ENCODE measurements at places on chromosomes 12 and 14.

DNA sequence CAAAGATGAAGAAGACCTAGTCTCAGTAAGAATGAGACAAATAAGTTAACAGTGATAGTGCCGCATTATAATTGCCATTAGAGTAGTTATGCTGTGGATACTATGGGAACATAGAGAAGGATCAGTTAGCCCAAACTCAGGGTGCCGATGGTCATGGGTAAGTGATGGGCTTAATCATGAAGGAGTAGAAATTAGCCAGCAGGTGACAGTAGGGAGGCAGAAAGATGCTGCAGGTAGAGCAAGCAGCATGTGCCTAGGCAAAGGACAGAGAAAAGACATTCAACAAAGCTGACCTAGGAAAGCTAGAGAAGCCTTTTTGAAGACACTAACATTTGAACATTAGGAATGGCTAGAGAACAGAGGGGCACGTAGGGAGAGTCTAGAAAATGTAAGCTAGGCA lies 30.6 kb upstream of the PTPRQ start:
- no peak for DNase-seq

GRCh38 chr14:56715938-56716337 lies 94.3 kb downstream of the OTX2 start:
- no peak for DNase-seq

- DNase-seq: no peak
Observed at GRCh38 chr14:85501751-85502150, 28.2 kb upstream of the FLRT2 start.

DNA sequence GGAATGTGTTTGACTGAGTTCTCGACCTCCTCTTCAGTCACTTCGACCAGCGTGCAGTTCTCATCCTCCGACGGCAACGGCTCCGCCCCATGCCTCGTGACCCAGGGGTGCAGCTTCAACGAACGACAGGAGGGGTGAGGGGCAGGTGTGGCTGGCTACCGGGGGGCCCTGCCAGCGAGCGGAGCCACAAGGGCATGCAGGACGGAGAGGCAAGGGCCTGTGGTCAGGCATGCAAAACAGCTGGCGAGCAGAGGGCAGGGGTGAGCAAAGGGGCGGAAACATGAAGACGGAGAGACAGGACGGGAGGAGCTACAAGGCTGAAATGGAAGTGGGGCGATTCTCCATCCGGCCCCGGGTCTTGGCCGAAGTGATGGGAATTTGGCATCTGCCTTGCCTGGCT lies 38.7 kb downstream of the P2RX4 start:
- no peak for DNase-seq

DNA sequence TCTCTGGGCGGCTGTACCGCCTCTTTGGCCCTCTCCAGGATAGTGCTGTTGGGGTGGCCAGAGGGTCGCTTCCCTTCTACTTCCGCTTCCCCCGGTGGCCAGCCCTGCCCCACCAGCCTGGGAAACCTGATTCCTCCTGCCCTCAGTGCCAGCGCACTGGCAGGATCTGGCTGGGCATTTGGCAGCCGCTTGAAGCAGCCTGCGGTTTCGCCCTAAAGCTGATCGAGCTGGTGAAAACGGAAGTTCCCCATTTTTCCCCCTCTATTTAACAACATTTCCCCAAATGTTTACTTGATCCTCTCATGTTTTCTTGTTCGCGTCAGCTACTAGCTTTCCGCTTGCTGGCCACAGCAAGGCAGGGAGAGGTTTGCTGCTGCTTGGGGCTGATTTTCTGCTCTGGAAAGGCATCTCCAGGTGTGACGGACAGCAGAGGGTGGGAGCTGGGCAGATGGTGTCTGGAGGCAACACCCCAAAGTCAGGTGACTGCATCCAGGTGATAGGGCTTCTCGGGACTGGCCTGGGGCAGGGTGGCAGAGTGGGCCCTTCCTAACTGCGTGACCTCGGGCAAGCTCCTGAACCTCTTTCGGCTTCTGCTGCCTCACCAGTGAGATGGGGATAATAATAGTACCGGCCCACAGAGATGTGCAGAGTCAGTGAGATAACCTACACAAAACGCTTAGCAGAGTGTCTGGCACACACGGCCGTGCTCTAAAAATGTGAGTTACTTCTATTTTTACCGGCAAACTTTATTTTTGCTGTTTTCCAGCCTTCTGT lies 53.1 kb downstream of the TSPAN9 start:
- DNase-seq: no peak

- peak; percentile 25 for DNase-seq
Observed at GRCh38 chr12:99824900-99825542, 159.7 kb downstream of the ANKS1B start.

GRCh38 chr12:19937161-19937560 lies 431.2 kb upstream of the PDE3A start:
- DNase-seq: no peak

DNA sequence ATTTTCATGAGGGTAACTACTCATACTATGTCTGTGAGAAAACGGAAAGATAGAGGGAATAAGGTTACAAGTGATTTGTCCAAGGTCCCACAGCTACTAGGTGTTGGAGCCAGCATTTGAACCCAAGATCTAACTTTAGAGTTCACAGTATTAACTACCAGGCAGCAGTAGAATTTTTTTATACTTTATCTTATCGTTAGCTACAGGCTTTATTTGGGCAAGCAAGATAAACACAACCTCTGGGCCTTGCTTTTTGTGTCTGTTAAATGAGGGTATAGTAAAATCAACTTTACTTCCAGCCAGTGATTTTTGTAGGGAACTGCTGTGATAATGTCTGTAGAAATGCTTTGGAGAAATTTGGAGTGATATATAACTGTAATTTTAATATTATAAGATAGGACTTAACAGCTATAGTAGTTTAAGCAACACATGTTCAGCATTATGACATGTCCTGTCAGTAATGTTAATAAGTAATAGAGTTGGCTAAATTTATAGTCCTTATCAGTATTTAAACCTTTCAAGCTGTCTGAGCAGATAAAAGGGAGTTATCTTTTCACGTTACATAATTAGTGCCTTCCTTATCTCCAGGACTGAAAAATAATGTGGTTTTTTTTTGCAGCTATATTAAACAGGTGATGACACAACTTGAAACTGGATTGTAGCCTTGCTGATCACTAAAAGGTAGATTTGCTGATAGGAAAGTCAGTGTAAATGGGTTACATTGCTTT lies 12.8 kb downstream of the LEMD3 start:
- no peak for DNase-seq

GRCh38 chr12:47299586-47299985 lies 219.8 kb upstream of the AMIGO2 start:
- no peak for DNase-seq

GRCh38 chr12:59637692-59638070 lies 41.9 kb downstream of the SLC16A7 start:
- no peak for DNase-seq

- DNase-seq: no peak
Observed at GRCh38 chr14:55848964-55849363, 269.0 kb downstream of the KTN1 start.

- no peak for DNase-seq
Observed at GRCh38 chr12:123119808-123120207, 31.1 kb downstream of the PITPNM2 start.

- no peak for DNase-seq
Observed at GRCh38 chr12:111687255-111687654, 1.4 kb downstream of the ACAD10 start.

GRCh38 chr12:54680374-54680773 lies 32.2 kb upstream of the DCD start:
- no peak for DNase-seq

DNA sequence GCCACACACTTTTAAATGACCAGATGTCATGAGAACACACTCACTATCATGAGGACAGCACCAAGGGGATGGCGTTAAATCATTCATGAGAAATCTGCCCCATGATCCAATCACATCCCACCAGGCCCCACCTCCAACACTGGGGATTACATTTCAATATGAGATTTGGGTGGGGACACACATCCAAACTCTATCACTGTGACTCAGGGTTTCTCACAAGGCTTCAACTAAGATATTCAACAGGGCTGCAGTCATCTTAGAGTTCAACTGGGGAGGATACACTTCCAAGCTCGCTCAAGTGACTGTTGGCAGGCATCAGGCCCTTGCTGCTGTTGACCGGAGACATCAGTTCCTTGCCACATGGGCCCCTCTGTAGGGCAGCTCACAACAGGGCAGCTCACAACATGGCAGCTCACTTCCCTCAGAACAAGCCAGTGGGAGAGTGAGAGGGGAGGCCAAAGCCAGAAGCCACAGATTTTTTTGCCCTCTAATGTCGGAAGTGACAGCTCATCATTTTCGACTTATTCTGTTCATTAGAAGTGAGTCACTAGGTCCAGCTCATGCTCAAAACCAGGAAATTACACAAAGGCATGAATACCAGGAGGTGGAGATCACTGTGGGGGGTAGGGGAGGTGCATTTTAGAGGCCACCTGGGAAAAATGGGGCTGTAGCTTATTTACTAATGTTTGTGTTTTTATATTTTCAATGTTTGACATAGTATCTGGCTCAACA lies 50.8 kb upstream of the PTHLH start:
- DNase-seq: no peak

- no peak for DNase-seq
Observed at GRCh38 chr12:53677016-53677799, 1.3 kb upstream of the ATP5MC2 start.

GRCh38 chr12:85060916-85061315 lies 24.8 kb downstream of the LRRIQ1 start:
- DNase-seq: no peak

- peak; percentile 43 for DNase-seq
Observed at GRCh38 chr12:39441963-39442830, 723 bp downstream of the KIF21A start.

GRCh38 chr12:75725521-75726111 lies 214.2 kb upstream of the KRR1 start:
- DNase-seq: no peak

DNA sequence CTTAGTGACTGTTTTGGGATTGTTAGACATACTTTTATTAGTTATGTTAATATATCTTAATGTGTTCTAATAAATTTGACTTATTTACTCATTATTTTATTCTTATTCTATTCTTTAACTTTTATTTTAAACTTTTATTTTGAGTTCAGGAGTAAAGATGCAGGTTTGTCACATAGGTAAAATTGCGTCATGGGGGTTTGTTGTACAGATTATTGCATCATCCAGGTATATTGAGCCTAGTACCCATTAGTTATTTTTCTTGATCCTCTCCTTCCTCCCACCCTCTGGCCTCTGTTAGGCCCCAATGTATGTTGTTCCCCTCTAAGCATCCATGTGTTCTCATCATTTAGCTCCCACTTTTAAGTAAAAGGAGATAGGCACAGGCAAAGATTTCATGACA lies 495.5 kb downstream of the MDGA2 start:
- no peak for DNase-seq

DNA sequence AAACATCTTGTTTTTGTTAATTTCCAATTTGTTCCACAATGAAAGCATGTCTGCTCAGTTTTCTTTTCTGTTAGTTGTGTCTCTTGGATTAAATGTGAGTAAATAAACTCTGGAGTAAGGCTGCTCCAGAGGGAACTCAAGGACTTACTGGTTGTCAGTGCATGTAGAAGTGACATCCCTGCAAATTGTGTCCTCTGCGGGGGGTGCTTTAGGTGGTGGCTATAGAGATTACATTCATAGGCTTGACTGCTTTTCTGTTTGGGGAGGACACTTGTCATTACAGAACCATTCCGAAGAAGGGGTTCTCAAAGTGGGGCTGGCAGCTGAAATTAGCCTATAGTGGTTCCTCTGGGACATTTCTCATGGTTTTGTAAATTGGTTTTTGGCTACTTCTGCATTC lies 8.8 kb downstream of the TMTC2 start:
- DNase-seq: no peak

- no peak for DNase-seq
Observed at GRCh38 chr12:509500-509899, 49.8 kb downstream of the B4GALNT3 start.

- no peak for DNase-seq
Observed at GRCh38 chr12:122395319-122395718, 27.1 kb downstream of the CLIP1 start.

- no peak for DNase-seq
Observed at GRCh38 chr14:93081876-93082570, 33.7 kb downstream of the ITPK1 start.

DNA sequence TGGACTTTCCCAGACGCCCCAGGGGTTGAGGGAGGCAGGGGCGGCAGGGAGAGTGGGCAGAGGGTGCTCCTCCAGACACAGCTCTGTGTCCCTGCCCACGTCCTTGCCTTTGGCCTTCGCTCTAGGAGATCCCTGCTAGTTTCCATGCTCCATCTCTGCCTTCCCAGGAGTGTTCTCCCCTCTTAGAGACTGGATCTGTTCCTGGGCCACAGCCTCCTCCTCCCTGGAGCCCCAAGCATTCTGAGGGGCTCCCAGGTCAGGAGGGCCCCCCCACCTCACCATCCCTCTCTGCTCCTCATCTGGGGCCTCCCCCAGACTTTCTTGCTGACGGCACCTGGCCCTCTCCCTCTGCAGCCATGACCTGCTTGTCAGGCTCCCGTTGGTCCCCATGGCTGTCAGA lies 216.0 kb upstream of the FKBP4 start:
- no peak for DNase-seq

GRCh38 chr14:63241096-63241495 lies 36.9 kb downstream of the RHOJ start:
- DNase-seq: no peak

DNA sequence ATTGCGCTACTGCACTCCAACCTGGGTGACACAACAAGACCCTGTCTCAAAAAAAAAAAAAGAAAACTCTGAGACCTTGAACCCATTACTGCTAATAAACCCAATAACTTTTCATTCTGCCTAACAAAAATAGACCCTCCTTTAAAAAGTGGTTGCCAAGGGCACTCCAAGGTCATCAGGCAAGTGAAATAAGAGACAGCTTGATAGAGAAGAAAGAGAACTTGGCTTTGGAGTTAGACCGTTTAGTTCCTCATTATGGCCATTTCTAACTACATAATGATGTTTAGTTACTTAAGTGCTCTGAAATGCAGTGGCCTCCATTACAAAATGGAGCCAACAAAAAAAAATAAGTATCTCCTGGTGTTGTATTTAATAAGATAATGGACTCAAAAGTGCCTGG lies 55.9 kb downstream of the PHLDA1 start:
- DNase-seq: no peak

DNA sequence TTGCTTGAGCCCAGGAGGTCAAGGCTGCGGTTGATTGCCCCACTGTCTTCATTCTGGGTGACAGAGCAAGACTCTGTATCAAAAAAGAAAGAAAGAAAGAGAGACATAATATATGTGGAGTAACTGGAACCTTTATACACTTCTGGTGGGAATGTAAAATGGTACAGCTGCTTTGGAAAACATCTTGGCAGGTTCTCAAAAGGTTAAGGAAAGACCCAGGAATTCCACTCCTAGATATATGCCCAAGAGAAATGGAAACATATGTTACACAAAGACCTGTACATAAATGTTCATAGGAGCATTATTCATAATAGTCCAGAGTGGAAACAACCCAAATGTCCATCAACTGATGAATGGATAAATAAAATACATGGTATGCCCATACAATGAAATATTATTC lies 7.2 kb downstream of the RBMS2 start:
- no peak for DNase-seq

DNA sequence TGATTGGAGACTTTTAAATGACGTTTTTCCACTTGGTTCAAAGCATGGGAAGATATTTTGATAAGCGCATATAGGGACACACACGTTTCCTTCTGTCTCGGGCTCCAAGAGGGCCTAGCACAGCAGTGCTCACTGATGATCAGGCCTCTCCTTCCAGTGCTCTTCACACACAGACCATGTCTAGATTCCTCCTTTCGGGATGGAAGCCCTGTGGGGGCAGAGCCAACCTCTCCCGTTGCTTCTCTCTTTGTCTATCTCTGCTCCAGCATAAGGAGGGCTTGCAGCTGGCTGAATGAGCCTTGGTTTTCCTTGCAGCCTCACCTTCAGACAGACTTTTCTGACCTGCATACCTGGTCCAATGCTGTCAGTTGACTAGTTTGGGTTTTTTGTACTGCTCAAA lies 22.3 kb downstream of the GPRC5D start:
- no peak for DNase-seq

GRCh38 chr12:105239304-105239703 lies 3.3 kb upstream of the APPL2 start:
- no peak for DNase-seq

Data from NCI-H774 (cell line).